Activated T-cell treated with anti-CD3 and anti-CD28 coated beads for 1 hour (primary cell): ENCODE measurements at places on chromosomes 11 and 22.

DNA sequence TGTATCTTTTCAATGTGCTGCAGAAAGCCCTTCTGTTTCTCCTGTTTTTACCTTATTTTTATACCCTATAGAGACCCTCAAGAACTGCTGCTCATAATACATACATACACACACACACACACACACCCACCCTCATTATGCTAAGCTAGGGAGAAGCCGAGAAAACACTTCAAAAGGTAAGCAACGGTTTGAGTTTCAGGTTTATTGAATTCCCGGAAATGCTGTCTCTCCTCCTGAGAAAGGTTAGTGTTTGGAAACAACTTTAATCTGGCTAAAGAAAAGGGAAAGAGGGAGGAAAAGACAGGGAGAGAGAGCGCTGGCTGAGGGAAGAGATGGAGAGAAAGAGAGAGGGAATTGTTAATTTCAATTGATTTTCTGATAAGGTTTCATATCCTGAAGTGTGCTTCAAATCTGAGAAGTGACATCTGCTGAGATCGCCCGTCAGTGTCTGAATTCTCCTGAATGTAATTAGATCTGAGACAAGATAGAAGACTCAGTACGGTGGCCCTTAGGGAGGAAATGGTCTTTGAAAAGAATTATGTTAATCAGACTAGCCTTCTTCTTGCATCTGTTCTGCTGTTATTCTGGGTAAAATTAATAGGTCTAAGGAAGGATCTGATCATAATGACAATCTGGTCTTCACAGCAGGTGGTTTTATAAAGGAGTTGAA, 169.1 kb downstream of the NXPE2 start:
- no peak for DNase-seq

DNA sequence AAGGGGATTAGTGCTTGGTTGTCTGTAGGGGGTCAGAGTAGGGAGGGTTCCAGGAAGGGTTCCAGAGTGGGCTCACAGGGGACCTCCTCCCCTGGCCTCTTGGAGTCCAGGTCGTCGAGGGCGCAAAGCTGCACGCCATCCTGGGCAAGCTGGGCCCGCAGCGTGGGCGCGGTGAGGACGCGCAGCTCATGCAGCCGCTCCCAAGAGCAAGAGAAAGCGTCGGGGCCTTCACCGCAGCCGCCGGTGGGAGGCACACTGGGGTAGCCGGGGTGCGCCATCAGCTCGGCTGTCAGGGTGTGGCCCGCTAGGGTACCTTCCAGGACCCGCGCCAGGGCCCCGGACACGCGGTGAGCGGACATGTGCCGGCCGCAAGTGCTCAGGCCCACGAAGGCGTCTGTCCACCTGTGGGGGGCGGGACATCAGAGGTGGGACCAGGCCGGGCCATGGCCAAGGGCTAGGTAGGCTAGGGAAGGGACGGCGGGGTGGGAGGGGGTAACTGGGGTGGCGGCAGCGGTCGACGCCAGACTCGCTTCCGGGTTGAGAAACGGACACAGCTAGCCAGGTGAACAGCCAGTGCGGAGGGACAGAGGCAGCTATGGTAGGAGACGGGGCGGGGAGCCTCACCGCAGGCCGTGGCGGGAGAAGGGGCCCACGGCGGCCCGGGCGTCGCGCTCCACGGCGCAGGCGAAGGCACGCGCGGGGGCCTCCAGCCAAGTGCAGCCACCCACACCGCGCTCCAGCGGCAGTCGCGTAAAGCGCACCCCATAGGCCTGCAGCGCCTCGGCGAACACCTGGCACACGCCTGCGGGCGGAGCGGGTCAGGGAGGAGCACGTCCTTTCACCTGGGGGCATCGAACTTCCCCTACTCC, 1.2 kb downstream of the YDJC start:
- no peak for DNase-seq

DNA sequence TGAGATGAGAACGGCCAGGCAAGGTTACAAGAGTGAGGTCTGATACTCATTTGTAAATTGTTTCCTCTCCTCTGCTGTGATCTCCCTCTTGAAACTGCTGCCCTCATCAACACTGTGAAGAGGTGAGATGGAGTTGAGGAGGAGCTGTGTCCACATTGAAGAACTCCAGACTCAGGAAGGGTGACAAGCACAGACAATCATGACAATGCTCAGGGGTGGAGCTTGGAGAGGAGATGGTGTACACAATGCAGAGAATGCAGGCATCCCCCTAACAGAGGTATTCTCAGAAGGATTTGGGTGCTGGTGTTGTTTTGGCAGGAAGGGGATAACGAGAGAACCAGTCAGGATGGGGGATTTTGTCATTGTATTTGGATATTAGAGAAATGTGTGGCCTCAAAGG, 21.5 kb upstream of the MMP7 start:
- no peak for DNase-seq

DNA sequence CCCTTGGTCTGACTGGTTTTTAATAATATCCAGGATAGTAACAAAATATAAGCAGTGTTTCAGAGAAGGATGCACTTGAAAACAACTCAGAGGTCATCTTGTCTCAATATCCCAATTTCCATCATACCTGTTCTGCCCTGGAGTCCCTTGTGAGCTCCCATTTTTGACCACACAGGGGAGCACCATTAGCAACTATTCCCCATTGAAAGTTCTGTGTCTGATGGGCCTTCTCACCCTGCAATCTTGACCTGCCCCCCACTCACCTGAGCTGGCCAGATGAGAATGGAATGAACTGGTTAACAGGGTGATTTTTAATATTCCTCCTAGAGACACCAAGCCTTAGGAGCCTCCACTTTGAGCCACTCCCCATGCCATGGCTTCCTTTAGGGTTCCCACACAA, 3.8 kb upstream of the CAPN5 start:
- no peak for DNase-seq

DNA sequence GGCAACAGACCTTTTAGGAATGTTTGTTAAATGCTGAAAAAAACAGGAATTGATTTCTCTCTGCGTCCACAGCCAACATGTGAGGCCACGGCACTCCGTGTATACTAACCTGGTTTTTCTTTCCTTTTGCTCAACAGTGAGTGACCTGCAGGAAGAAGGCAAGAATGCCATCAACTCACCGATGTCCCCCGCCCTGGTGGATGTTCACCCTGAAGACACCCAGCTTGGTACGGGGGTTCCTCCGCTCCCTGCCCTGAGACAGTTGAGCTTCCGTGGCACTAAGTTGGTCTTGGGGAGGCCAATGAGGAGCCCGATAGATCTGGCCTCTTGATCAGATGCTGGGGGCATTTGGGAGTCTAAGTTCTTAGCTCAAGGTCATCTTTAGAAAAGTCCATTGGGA, 69.7 kb downstream of the PARVB start:
- no peak for DNase-seq

GRCh38 chr11:121282886-121283502, 9.6 kb upstream of the SC5D start:
- DNase-seq, result no peak

DNA sequence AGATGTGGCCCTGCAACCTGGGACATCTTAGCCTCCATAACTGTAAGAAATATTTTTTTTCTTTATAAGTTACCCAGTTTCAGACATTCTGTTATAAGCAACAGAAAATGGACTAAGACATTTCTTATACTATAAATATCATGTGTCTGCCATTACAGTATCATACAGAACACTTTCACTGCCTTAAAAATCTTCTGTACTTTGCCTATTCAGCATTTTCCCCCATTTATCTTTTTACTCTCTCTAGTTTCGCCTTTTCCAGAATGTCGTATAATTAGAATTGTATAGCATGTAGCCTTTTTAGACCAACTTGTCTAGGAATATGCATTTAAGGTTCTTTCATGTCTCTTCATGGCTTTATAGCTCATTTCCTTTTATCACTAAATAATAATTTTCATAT, 88.0 kb downstream of the PARVA start:
- DNase-seq, result no peak

DNA sequence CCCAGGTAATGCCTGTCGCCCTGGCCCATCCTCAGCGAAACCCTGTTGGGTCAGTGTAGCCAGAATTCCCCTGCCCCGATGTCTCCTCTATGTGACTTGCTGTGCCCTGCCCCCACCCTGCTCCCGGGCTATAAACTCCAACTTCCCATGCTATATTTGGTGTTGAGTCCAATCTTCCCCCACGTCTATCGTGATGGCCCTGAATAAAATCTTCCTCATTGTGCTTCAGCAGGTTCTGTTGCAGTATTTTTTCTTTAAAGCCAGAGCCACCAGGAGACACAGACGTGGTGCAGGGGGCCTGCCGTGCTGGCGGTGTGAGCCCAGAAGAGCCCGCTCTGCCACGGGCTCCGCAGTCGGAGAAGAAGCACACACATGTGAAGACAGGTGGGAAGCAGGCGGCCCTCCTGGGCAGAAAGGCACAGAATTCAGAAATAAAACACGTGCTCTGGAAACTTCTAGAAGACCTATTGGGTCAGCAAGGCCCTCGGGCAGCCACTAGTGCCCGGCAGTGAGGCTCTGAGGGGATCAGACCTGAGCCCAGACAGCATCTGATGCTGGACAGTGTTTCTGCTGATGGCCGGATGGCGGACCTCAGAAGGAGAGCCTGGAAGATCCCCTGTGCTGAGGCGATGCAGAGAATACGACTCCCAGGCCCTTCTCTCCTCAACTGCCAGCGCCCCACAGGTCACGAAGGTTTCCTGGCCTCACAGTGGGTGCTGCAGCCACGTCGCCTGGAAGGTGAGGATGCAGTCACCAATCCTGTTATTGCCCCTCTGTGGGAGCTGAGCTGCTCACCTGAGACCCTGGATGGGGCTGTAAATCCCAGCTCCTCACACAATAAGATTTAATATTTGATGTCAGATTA, 501.9 kb downstream of the BRD1 start:
- no peak for DNase-seq

- DNase-seq, result no peak
Observed at GRCh38 chr11:44382656-44383240, 72.8 kb upstream of the ALX4 start.
